ENCODE measurements at places on chromosomes 13 and 19. TPM values are rescaled to one million over a fixed set of nuclear protein-coding genes. Genes with fewer than 3 reads are reported as not detected.

RASAL3 gene
- polyA plus RNA-seq = 2.6 TPM

SLC25A41 gene
- 0.37 TPM for polyA plus RNA-seq

SIAH3 gene
- not detected for polyA plus RNA-seq

ZNF442 gene
- 3.0 TPM for polyA plus RNA-seq

SLC17A7 gene
- 1.1 TPM for polyA plus RNA-seq

RETN gene
- polyA plus RNA-seq = 10.2 TPM

WDR88 gene
- not detected for polyA plus RNA-seq

NECTIN2 gene
- 153 TPM for polyA plus RNA-seq

COL4A1 gene
- polyA plus RNA-seq = 3.1 TPM

TSKS gene
- 0.07 TPM for polyA plus RNA-seq

SERPINE3 gene
- polyA plus RNA-seq = 0.06 TPM

ZNF302 gene
- polyA plus RNA-seq = 13.2 TPM

CRYL1 gene
- 224 TPM for polyA plus RNA-seq

ANGPTL8 gene
- not detected for polyA plus RNA-seq

SUPT5H gene
- 95.5 TPM for polyA plus RNA-seq

PGPEP1 gene
- polyA plus RNA-seq = 47.0 TPM
